ENCODE measurements at places on chromosomes 5 and 9. TPM values are rescaled to one million over a fixed set of nuclear protein-coding genes. Genes with fewer than 3 reads are reported as not detected.

Gene CCNI2
- total RNA-seq, result not detected

Gene PCDH12
- total RNA-seq, result 35.1 TPM

Gene BHMT
- not detected for total RNA-seq

Gene FBXO4
- total RNA-seq, result 8.8 TPM

Gene FGF1
- 0.07 TPM for total RNA-seq

Gene EXOC3
- 30.2 TPM for total RNA-seq

Gene KIF4B
- 0.29 TPM for total RNA-seq

Gene ACOT12
- not detected for total RNA-seq

Gene SMIM32
- total RNA-seq, result not detected

Gene BICD2
- 43.8 TPM for total RNA-seq

Gene ADAMTS19
- total RNA-seq, result not detected

Gene SCGB3A2
- total RNA-seq, result not detected

Gene CDH9
- not detected for total RNA-seq

Gene SVEP1
- total RNA-seq, result 0.14 TPM

Gene CER1
- not detected for total RNA-seq

Gene IRGM
- not detected for total RNA-seq

Gene GNAQ
- total RNA-seq, result 79.3 TPM

Gene MSMP
- total RNA-seq, result 6.0 TPM

Gene OSMR
- total RNA-seq, result 59.1 TPM

Gene SLC34A3
- not detected for total RNA-seq

Gene LTC4S
- 0.43 TPM for total RNA-seq

Gene PCDHA1
- total RNA-seq, result not detected

Gene NRARP
- total RNA-seq, result 12.1 TPM

Gene RANBP17
- 8.0 TPM for total RNA-seq

Gene GFI1B
- not detected for total RNA-seq

Gene THBS4
- not detected for total RNA-seq

Gene TIMD4
- total RNA-seq, result not detected

Gene PALM2AKAP2
- total RNA-seq, result 0.22 TPM

Gene CDC20B
- 0.13 TPM for total RNA-seq

Gene ADRB2
- total RNA-seq, result 4.1 TPM

Gene EIF4E1B
- not detected for total RNA-seq

Gene RBM27
- 37.2 TPM for total RNA-seq

Gene ZBED3
- 4.7 TPM for total RNA-seq

Gene ESM1
- total RNA-seq, result 411 TPM

Gene PCAT7
- total RNA-seq, result not detected

Gene C1QTNF2
- total RNA-seq, result not detected

Gene LYRM7
- total RNA-seq, result 11.3 TPM

Gene BSPRY
- total RNA-seq, result not detected

Gene DDX4
- not detected for total RNA-seq

Gene ANKDD1B
- total RNA-seq, result 0.27 TPM

Gene DAB2IP
- 35.2 TPM for total RNA-seq

Gene ZNF618
- total RNA-seq, result 28.3 TPM

Gene EFCAB9
- total RNA-seq, result not detected

Gene CCNO
- total RNA-seq, result 0.13 TPM

Gene PCDHA9
- 0.07 TPM for total RNA-seq

Gene CCDC192
- total RNA-seq, result not detected

Gene GTF3C5
- total RNA-seq, result 57.2 TPM

Gene SLC6A3
- not detected for total RNA-seq

Gene SLC25A51
- total RNA-seq, result 75.8 TPM

Gene CCDC187
- total RNA-seq, result not detected

Gene SLC1A1
- total RNA-seq, result 27.1 TPM

Gene BHMT2
- 0.22 TPM for total RNA-seq

Gene NPR3
- total RNA-seq, result 0.13 TPM

Data from thoracic aorta endothelial cell (primary cell).